Activated CD4-positive, alpha-beta T cell treated with anti-CD3 and anti-CD28 coated beads, Interleukin-2, amount 50 U/mL, for 16 hours (primary cell): ENCODE measurements at places on chromosomes 3 and 15.

DNA sequence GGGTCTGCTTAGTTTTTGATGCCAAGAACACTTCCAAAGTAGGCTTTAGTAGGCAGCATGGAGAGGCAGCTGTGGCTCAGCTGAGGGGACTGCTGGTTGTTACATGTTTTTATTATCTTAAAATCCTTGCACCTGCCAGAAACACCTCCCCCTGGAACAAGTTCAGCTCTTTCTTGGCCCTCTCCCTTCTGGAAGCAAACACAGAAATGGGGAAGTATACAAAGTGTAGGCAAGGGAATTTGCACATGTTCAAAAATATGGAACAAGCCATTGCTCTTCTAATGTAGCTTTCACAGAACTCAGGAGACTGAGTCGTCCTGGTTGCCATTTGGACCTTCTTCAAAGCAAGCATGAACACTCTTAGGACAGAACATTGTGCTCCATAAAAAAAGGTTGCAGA, 169.1 kb upstream of the SEMA6D start:
- DNase-seq = no peak

GRCh38 chr3:195124378-195124992, 146.5 kb downstream of the XXYLT1 start:
- no peak for DNase-seq

GRCh38 chr15:100973351-100974111, 54.4 kb downstream of the LRRK1 start:
- no peak for DNase-seq

DNA sequence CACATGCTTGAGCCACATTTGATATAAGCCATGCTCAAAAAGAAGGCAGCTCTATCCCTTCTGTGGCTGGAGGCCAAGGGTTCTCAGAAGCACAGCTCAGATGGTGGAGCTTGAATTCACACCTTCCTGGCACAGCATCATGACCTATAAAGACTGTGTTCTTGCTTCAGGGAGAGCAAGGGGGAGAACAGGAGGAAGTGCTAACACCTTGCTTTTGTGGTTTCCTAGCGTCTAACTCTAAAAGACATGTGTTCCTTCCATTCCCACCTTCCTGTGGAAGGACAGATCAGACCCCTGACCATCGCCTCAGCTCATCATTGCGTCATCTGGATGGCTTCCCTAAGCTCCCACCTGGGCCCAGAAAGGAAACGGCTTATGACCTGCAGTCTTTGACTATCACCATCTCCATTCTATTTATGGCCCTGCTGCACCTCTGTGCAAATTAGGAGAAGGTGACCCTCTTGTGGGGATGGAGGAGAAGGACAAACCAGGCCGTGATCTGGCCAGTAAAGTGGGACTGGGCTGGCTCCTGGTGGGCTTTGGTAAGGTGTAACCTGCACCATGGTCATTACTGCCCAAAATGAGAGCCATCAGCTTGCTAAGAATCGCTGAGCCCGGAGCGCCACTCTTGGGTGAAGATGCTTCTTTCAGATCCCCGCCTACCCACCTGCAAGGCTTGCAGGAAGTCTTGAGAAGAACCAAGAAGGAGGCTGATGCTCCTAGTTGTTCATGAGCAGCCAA, 128.5 kb downstream of the SERPINI1 start:
- no peak for DNase-seq

GRCh38 chr3:8499181-8499611, 2.4 kb upstream of the LMCD1 start:
- DNase-seq = no peak

DNA sequence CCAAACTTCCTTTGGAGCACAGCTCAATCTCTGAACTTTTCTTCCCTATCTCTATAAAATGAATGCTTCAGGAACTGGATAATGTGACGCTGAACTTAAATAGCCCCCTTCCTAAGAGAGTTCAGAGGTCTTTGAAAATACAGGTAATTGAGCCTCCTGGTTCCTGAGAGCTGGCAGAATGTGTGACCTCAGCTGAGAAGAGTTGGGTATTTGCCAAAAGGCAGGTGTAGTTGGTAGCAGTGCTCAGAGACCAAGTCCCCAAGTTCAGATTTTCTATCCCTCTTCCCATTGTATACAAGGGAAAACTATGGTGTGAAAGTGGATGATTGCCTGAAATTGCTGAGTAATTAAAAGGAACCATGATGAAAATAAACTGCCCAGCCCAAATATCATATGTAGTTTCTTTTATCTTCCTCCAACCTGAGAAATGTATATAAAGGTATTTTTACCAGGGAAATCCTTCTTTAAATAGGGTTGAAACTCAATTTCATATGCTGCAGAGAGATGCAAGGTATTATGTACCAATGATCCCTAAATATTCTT, 154.6 kb upstream of the ICE2 start:
- DNase-seq = no peak

DNA sequence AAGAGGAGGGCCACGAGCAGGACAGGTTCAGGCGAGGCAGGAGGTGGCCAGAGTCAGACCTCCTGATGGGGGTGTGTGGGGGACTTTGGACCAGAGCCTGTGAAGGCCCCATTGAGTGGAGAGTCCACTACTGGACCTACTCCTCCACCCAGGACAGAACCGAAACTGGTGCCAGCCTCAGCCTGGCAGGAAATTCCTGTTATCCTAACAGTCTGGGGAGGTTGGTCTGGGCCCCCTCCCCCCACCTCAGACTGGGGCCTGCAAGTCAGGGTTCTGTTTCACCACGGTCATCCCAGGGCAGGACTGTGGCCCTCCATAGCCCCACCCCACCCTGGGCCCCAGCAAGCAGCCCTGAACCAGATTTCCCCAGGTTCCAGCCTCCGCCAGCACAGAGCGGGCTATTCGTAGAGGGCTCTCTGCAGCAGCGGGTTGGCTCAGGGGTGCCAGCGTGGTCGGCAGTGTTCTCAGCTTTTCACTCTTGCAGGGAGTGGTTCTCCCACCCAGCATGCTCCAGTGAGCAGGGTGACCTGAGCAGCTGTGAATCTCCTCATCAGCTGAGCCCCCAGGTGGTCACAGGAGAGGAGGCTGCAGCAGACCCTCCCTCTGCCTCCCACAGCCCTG, 217.3 kb downstream of the TBC1D2B start:
- no peak for DNase-seq

DNA sequence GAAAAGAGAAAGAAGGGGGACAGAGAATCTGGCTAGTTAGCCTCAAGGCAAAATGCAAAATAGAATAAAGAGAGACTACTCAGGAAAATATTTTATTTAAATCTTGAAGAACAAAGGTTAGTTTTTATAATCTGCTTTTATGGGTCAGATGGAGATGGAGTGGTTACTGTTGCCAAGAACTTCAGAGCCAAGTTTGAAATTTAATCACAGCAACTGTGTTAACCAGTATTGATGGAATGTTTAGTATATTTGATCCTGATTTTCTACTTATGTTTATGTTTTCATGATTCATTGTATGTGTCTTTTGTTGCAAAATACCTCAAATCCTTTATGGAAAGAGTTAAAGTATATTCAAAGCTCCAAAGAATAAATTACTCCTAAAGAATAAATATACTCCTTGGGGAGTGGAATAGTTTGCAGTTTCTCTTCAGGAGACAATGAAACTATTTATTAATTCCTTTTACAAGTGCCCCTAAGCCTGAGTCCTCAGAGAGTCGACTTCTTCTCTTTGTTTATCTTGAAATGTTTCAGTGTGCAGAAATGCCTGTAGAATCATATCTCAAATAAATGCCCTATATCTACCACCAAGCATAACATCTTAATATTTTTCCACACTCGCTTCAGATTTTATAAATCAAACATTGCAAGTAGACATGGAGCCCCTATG, 60.9 kb upstream of the THSD4 start:
- no peak for DNase-seq
